ENCODE measurements at places on chromosomes 12 and 14. TPM values are rescaled to one million over a fixed set of nuclear protein-coding genes. Genes with fewer than 3 reads are reported as not detected.

Gene CEBPE
- total RNA-seq: 0.35 TPM

Gene RAD9B
- total RNA-seq: 0.95 TPM

Gene GLT1D1
- 2.2 TPM for total RNA-seq

DNA sequence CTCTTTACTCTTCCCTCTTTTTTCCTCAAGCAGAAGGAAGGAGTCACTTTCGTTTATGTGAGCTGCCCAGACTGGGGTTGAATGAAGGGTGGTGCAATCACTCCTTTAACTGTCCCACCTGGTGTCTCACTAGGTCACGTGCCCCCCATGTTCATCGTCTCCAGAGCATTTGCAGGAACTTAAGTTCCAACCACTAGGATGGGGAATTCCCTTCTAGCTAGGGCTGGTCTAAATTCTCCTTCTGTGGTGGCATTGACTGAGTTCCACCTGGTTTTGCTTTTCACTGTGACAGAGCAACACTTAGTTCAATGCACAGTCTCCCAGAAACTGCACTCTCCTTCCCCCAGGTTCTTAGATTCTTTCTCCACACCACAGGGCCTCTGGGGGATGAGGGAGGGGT, 9.5 kb downstream of the FANCM start:
- peaks cover 17% of the 10 kb centered on the region for H3K4me1 ChIP-seq
- H3K4me3 ChIP-seq: no peak overlapping the region
- H3K36me3 ChIP-seq: peaks cover 14% of the 10 kb centered on the region
- no peaks in the 10 kb centered on the region for H3K27me3 ChIP-seq
- H3K27ac ChIP-seq: no peak overlapping the region

- no peak for DNase-seq
- no peak overlapping the region for H3K27ac ChIP-seq
- no peak overlapping the region for H3K4me3 ChIP-seq
- no peaks in the 10 kb centered on the region for H3K4me1 ChIP-seq
- no peaks in the 10 kb centered on the region for H3K36me3 ChIP-seq
Observed at GRCh38 chr14:99148861-99149610, 123.0 kb downstream of the BCL11B start.

- H3K4me3 ChIP-seq: peak overlapping the region; percentile 99
- peaks cover 2% of the 10 kb centered on the region for H3K27me3 ChIP-seq
- H3K36me3 ChIP-seq: peaks cover 7% of the 10 kb centered on the region
- H3K27ac ChIP-seq: peak overlapping the region; percentile 85
- no peak for DNase-seq
- H3K4me1 ChIP-seq: peaks cover 25% of the 10 kb centered on the region
Observed at GRCh38 chr12:132190012-132190755, 45.9 kb downstream of the NOC4L start.

GRCh38 chr14:45811155-45811554, 558.2 kb upstream of the MIS18BP1 start:
- H3K27ac ChIP-seq: no peak overlapping the region
- no peak overlapping the region for H3K4me3 ChIP-seq
- H3K4me1 ChIP-seq: no peaks in the 10 kb centered on the region
- H3K27me3 ChIP-seq: no peaks in the 10 kb centered on the region
- DNase-seq: no peak

DNA sequence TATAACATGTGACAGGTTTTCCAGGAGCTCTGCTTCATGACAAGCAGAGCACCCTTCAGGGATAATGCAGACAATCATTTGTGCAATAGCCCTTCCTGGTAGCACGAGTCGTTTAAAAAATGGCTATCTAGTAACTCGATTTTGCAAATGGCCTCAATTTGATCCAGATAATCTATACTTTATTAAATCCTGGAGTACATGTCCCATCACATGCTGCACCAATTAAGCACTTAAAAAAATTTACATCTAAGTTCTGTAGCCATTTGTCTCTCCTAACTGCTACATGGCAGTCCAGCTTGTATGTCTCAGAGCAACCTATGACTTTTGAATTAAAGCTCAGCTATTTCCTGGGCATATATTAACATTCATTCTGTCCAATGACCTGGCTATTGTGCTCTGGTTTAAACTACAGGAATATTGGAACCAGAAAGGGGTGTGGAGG, 79.8 kb downstream of the TTC8 start:
- H3K36me3 ChIP-seq: no peaks in the 10 kb centered on the region
- H3K27ac ChIP-seq: no peak overlapping the region
- no peaks in the 10 kb centered on the region for H3K4me1 ChIP-seq
- H3K4me3 ChIP-seq: no peak overlapping the region
- DNase-seq: no peak

GRCh38 chr12:54217774-54218241, 29.0 kb upstream of the SMUG1 start:
- H3K36me3 ChIP-seq: no peaks in the 10 kb centered on the region
- peak overlapping the region; percentile 85 for H3K4me3 ChIP-seq
- H3K27me3 ChIP-seq: peaks cover 21% of the 10 kb centered on the region
- H3K27ac ChIP-seq: no peak overlapping the region

Data from activated CD4-positive, alpha-beta T cell treated with anti-CD3 and anti-CD28 coated beads, Interleukin-2, amount 10 ng/mL, durations not matched to agents 24 days and 14 days (primary cell).